Urothelium cell line (cell line): ENCODE measurements at places on chromosomes 7 and 10.

GRCh38 chr10:118108194-118109026 lies 61.7 kb upstream of the RAB11FIP2 start:
- DNase-seq: no peak

GRCh38 chr10:126017961-126018560 lies 121.7 kb downstream of the FANK1 start:
- DNase-seq: no peak

DNA sequence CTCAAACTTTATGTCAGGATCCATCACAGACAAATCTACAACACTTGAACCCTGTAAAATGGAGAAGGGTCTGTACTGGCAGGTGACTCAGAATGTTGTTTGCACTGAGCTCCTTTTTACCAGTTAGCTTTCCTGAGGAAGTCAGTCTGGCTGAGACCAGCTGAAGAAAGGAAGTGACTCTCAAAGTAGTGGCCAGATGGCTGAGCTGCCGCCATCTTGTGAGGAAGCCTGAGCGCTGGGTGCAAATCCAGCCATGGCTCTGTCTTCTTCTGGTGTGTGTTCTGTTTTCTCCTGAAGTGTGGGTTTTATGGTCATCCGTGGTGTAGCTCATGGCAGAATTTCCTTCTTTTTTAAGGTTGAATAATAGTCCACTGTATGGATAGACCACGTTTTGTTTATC lies 25.5 kb upstream of the ECHDC3 start:
- no peak for DNase-seq

- DNase-seq: no peak
Observed at GRCh38 chr10:89494575-89494974, 40.8 kb downstream of the SLC16A12 start.

GRCh38 chr7:120394595-120394994 lies 121.6 kb downstream of the KCND2 start:
- DNase-seq: no peak

DNA sequence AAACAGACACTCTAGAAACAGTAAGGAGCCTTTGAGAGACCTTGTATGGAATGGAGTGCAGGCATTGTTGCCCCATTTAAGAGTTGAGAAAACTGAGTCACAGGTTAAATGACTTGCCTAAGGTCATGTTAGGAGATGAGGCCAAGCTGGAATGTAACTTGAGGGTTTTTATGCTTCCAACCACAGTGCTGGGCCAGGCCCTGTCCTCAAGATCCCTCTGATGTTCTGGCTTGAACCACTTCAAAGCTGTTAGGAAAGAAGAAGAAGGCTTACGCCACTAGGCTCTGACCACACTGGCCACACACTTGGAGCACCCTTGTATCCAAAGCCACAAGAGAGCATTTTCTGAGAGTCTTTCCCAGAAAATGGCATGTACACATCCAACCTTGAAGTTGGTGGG lies 42.7 kb downstream of the PLAU start:
- peak; percentile 44 for DNase-seq

DNA sequence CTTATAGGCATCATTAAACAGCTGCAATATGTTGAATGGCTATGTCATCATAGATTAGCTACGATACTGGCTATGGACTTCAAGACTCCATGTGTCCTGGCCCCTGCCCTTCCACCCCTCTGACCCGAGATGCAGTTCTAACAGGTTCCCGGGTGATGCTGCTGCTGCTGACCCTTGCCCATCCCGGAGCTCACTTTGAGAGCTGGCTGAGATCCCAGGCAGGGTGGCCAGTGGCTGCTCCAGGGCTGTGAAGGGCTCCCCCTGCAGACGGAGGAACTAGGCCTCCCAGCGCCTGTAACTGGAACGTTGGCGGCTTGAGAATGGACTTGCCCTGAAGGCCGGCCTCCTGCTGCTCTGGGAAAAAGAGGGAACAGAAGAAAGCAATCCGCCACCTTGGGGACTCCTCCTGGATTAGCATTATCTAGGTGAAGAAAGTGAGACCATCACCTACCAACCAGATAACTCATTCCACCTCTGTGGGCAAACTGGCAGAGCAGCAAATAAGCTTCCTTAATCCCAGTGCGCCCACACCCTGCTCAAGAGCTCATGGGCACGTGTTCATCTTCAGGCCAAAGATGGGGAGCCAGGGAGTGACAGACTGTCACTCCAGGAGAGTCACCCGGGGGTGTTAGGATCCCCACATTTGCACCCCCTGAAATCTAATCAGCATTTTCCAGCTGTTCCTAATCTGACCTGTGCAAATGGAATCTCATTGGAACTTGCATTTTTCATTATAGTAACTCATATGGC lies 56.8 kb downstream of the PARP12 start:
- DNase-seq: peak; percentile 63

GRCh38 chr10:3579845-3580244 lies 205.2 kb downstream of the KLF6 start:
- DNase-seq: no peak

GRCh38 chr10:124768791-124769190 lies 22.9 kb downstream of the EEF1AKMT2 start:
- no peak for DNase-seq

DNA sequence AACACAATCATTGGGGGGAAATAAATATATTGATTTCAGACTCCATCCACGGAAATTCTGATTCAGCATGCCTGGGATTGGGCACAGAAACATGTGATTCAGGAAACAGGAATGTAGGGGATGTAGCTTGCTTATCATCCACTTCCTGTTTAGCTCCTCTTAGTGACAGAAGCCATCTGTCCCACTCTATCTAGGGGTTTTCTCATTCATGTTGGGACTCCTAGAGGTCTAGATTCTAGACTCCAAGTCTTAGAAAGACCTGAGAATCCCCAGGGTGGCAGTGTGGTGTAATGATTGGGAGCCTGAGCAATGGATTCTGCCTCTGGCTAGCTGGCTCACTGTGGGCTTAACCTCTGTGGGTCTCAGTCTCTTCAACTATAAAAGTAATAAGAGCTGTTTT lies 67.9 kb downstream of the CDK1 start:
- peak; percentile 54 for DNase-seq

GRCh38 chr7:147245274-147245673 lies 1128.7 kb downstream of the CNTNAP2 start:
- peak; percentile 7 for DNase-seq

DNA sequence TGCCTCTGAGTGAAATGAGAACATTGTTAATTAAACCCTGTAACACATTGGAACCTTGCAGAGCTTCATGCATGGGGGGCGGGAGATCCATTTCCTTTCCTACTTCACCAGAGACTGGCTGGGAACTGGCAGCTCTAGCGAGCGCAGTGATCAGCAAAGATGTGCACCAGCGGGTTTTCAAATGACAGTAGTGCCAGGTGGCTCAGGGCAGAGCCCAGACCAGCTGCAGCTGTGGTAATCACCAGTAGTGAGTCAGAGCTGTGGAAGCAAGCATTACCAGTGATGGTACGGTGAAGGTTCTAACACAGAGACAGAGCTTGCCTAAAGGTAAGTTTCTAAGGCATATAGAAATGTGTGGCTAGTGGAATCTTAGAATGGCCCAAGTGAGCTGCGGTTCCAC lies 1009.7 kb upstream of the CELF2 start:
- peak; percentile 21 for DNase-seq

- DNase-seq: no peak
Observed at GRCh38 chr10:73310475-73310874, 48.2 kb downstream of the CFAP70 start.

DNA sequence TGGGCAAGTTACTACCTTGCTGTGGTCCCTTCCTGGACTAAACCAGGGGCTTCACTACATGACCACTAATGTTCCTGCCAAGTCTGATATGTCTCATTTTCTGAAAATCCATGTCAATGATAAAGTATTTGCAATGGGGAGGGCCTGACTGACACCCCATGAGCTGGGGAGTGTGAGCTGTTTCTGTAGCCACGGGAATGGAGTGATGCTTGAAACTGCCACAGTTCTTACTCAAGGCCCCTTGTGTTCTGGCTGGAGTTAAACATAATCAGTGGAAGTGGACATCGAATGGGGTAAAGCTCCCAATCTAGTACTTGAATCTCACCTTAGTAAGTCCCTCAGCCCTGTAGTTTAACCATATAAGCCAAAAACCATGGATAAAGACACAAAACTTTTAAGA lies 61.9 kb upstream of the PDLIM1 start:
- no peak for DNase-seq

DNA sequence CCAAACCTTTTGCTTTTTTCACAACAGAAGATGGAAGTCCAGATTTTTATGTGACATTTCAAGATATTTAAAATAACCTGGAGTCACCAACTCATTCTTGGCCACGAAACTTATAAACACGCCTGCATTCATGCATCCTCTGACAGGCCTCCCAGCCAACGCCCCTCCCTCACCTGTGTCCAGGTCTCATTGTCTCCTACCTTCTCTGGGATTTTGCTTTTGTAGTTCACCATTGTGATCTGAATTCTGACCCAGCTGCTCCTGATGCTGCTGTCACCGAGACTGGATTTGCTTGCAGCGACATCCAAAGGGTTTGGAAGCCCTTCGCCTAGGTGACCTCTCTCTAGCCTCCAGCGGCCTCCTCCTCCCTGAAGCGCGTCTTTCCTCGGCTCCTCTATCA lies 10.8 kb downstream of the ZNF467 start:
- no peak for DNase-seq

DNA sequence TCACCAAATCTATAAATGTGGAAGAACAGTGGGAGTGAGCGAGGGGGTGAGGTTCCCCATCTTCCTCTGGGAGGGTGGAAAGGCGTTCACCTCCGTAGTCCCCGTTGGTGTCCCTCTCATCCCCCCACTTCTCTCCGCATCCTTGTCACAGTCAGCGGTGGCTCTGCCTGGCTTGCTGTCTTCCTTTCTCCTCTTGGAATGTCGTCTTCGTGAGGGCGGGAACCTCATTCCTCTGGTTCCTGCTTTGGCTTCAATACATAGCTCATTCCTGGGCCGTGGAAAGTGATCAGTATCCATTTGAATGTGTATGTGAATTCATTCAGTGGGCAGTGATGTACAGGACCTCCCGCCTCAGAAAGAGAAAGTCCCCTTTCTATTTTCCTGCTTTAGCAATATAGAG lies 289.4 kb downstream of the CAMK1D start:
- no peak for DNase-seq

- DNase-seq: no peak
Observed at GRCh38 chr10:12186323-12186722, 9.4 kb downstream of the NUDT5 start.

- DNase-seq: no peak
Observed at GRCh38 chr7:127114742-127115265, 137.9 kb downstream of the GRM8 start.

DNA sequence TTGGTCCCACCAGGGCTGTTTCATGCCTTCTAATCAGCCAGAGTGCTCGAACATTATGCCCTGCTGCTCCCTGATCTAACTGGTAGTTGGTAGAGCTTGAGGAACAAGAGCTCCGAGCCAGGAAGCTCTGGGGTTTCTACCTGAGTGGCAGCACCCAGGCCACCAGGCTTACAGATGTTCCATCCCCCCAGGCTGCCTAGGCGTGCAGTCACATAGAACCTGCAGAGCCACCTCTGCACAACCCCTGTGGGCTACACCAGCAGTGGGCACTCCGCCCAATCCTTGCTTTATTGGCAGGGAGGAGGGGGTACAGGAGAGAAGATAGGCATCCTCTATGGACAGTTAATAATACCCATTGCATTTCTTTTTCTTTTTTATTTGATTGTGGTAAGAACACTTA lies 21.8 kb downstream of the MAP3K8 start:
- no peak for DNase-seq

- DNase-seq: no peak
Observed at GRCh38 chr10:99394761-99395386, 35.5 kb downstream of the GOT1 start.

DNA sequence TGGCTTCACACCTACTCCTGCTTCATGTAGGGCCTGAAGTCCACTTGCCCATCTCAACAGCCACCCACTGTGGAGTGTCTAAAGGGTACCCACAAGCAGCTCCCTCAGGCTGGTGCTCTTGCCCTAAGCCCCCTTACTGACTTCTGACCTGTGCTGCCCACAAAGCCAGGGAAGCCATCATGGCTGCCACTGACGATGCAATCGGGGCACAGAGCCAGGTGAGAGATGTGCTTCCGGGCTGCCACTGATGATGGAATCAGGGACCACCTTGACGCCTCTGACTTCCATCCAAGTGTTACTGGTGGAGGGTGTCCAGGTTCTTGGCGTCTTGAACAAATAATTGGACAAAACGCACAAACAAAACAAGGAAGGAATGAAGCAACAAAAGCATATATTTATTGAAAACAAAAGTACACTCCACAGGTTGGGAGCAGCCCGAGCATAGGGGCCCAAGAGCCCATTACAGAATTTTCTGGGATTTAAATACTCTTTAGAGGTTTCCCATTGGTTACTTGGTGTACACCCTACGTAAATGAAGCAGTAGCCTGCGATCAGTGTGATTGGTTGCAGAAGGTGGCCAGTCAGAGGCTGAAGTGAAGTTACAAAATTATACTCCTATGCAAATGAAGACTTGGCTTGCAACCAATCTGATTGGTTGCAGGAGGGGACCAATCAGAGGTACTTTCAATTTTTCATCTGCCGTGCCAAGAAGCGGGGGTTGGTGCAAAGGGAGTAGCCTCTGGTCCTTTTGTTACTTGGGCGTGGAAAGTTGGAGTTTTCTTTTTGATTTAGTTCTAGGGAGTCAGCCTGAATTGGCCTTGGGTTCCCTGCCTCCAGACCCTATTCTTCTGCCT lies 4.5 kb downstream of the CPA2 start:
- no peak for DNase-seq

DNA sequence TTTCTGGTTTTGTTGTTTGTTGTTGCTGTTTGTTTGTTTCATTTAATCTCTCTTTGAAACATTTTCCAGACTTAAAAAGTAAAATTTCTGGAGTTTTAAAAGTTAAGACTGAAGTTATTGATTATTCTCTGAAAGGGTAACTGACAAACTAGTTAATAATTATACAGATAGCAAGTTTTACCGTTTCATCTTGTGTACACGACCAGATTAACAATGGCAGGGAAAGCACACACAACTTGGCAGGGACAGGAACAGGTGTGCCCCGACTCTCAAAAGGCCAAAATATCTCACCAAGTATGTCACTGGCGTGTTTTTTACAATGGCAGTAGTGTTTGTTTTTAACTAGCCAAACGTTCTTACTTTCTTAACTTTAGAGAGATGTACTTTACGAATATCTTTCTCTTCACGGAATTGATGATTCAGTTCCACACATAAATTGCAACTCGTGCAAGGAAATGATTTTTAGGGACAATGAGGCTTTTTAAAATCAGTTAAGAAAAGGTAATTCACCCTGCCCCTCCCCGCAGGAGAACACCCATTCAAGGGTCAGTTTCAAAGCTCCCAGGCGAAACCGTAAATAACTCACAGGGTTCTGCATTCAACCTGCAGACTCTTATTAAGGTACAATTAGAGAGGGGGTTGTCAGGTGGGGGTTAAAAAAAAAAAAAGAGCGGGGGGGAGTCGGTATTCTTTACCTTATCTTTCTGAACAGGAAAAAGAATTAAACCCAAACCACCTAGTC lies 3.5 kb downstream of the CTBP2 start:
- DNase-seq: no peak

DNA sequence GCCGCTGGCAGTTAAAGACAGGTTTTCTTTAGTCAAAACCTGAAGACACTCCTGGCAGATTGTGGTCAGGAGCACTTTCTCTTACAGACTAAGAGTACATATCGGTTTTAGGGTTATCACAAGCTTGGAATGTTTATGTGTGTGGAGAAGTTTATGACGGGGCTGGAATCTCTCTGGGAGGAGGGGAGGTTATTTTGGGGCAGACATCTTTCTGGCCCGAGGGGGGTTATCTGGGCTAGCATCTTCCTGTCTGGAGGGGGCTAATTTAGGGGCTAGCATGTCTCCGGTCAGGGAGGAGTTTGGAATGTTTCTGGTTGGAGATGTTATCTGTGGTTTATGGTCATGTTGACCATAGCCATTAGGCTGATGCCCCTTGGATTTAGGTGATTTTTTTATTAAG lies 141.2 kb upstream of the KIF5B start:
- DNase-seq: no peak

GRCh38 chr10:116306847-116307246 lies 17.4 kb upstream of the CCDC172 start:
- no peak for DNase-seq
